ENCODE measurements at places on chromosomes 6 and 20. TPM values are rescaled to one million over a fixed set of nuclear protein-coding genes. Genes with fewer than 3 reads are reported as not detected.
A peak's percentile ranks its signal among the peaks of the same experiment; 100 is the strongest.

DNA sequence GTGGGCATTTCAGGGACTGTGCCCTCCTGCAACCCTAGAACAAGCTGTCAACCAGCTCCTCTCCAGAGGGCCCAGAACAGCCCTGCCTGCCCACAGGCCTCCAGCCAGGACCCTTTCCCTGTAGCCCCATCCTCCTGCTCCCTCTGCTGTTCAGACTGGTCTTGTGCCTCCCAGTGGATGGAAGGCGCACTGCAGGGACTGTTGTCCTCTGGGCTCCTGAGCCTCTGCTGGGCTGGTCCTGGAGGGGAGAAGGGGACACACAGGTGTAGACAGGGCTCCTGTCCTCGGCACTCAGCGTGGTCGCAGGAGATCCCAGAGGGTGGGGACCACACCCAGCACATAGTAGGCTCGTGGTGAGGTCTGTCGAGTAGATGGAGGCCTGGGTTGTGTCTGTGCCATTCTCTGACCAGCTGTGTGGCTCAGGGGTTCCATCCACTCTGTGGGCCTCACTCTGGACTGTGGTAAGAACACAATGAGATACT lies 11.5 kb downstream of the ITPR3 start:
- DNase-seq = no peak

DNA sequence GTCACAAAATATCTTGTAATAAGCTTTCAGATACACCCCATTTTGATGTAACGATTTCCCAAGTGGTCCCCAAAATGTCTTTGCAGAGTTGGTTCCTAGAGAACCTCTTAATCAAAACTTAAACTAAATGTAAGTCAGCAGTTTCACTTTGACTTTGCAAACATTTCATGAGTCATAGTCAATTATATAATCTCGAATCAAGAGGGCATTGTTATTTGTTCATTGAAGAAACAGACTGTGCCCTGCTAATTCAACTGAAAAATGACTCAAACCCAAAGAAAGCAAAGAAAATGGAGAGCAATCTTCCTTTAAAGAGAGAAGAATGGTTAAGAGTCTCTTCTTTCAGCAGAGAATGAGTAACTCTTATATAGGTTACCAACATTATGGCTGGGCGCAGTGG lies 58.3 kb downstream of the IPCEF1 start:
- no peak for DNase-seq

DNA sequence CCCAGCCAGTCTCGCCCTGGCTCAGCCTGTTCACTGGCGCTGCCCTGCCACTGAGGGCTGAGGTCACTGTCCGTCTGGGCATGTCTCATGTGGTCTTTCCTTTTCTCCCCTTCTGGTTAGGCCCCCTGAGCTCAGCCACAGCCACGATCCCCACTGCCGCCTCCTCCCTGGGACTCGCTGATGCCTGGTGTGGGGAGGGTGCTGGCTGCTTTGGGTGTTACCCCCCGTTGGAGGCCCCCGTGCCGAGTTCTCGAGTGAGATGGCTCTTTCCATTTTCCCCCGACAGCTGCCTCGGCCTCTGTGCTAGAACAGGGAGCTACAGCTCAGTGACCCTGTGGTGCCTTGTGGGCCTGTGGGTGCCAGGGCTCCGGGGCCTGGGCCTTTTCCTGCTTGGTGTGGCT lies 14.9 kb upstream of the TCFL5 start:
- no peak for DNase-seq

- DNase-seq = no peak
Measured at GRCh38 chr6:148751793-148752170, 5.0 kb downstream of the UST start.

The OOEP gene
- 0.21 TPM for polyA plus RNA-seq

DNA sequence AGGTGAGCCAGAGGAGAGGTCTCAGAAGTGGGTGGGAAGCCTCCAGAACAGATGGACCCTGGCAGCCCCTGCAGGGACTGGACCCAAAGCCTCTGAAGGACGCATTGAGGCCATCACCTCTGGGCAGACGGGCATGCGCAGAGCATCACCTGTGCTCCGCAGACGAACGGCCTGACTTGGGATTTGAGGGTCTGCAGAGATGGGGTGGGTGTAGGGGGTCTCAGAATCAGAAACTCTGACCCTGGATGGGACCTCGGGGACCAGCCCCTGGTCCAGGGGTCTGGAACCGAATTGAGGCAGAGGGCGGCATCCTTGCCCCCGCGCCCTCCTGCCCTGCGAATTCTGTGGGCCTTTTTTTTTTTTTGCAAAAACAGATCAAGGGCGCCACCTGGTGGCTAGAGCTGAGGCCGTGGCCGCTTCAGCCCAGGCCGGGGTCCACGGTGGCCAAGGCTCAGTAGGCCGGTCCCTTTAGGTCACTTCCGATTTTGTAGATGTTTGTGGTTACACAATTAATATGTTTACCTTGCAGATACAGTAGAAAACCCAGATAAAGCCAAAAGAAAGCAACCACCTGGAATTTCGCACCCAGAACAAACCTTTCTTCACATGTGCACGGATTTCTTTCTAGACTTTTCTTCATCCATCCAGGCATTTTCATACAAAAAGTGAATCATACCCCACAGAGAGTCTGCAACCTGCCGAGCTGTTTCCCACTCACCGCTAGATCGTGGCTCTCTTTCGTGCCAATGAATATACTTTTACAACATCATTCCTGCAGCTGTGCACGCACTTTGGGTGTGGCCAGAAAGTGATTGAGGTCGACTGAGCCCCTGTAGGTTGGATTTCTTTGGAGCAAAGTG lies 25.9 kb downstream of the ZBP1 start:
- DNase-seq = peak; percentile 33

The CLPSL1 gene
- not detected for polyA plus RNA-seq

DNA sequence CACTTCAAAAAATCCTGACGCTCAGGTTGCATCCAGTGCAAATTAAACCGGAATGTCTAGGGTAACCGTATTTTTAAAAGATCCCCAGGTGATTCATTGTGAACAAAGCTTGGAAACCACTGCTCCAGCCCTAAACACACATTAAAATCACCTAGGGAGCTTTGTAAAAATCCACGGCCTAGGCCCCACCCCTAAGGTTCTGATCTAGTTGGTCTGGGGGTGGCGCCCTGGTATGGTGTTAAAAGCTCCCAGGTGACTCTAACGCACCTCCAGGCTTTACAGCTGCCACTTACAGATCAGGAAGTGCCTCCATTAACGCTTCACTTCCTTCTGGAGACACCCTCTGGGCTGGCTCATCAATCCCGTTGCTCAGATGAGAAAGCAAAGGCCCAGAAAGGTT lies 92.2 kb downstream of the GRM4 start:
- no peak for DNase-seq

GRCh38 chr6:170067923-170068360 lies 222.9 kb downstream of the DLL1 start:
- peak; percentile 11 for DNase-seq

The RIPPLY2 gene
- not detected for polyA plus RNA-seq

GRCh38 chr6:149271348-149272340 lies 45.9 kb upstream of the TAB2 start:
- DNase-seq = peak; percentile 59

GRCh38 chr6:114121913-114122662 lies 151.1 kb upstream of the HDAC2 start:
- no peak for DNase-seq

GRCh38 chr20:55569084-55569483 lies 436.2 kb downstream of the CBLN4 start:
- no peak for DNase-seq

GRCh38 chr20:1423625-1424106 lies 30.8 kb upstream of the FKBP1A start:
- no peak for DNase-seq

The DEFB132 gene
- not detected for polyA plus RNA-seq

The FLRT3 gene
- 24.1 TPM for polyA plus RNA-seq

The PRSS16 gene
- 3.8 TPM for polyA plus RNA-seq

DNA sequence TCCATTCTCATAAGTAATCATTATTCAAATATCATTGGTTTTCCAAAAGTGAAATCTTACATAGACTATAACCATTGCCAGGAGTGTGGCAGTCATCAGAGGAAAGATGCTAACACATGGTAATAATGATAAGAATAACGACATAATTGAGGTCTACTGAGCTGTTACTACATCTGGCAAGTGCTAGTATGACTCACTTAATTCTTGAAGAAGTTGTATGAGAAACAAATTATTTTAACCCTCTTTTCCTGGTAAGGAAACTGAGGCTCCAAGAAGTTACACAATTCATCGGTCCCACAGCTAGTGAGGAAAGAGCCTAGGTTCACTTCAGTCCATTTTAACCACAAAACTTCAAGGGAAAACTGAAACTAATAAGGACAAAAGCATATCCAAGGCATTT lies 335.6 kb upstream of the BTBD3 start:
- no peak for DNase-seq

DNA sequence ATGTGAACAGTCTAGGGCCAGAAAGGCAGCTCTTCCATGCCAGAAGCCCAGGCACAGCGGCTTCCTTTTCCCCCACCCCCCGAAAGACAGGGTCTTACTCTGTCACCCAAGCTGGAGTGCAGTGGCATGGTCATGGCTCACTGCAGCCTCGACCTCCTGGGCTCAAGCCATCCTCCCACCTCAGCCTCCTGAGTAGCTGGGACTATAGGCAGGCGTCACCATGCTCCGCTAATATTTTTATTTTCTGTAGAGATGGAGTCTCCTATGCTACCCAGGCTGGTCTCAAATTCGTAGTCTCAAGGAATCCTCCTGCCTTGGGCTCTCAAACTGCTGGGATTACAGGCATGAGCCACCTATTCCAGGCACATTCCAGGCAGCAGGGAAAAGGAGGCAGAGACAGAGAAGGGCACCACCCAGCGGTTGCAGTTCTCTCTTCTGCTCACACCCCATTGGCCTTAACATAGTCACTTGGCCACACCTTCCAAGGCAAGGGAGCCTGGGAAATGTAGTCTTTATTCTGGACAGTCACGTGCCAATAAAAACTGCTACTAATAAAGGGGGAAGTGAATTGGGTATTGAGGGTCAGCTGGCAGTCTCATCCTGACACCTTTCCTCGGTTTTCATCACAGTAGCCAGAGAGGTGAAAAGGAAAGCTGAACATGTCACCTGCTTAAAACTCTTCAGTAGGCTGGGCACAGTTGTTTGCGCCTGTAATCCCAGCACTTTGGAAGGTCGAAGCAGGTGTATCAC lies 205.9 kb downstream of the ZMYND8 start:
- peak; percentile 36 for DNase-seq

The SNAP91 gene
- 1.5 TPM for polyA plus RNA-seq

The HLA-DQA1 gene
- 3.8 TPM for polyA plus RNA-seq

The CALHM6 gene
- polyA plus RNA-seq = 9.1 TPM

- no peak for DNase-seq
Measured at GRCh38 chr6:48280035-48280620, 169.1 kb upstream of the PTCHD4 start.

DNA sequence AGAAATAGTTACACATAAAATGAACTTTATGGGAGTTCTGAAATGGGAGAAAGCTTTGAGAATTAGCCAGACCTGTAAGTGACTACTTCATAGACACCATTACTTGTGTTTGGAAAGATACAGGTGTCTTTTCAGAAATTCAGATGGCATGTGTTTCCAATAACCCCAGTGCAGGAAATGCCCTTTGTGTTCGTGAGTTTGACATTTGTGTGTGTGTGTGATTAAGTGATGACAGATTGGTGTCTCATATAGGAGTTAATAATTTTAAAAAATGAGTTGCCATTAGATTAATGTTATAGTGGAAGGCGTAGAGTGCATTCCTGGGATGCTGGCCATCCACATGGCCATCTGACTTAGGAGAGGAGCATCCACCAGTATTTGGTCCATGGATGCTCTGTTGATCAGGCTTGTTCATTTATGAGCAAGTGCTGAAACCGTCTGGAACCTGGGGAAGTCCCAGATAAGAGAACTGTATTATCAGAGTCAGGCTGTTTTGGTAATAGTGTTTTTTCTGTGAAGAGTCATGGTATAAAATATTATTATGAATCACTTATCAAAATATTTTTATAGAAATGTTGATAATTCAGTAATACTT lies 3.1 kb downstream of the STK4 start:
- no peak for DNase-seq

- DNase-seq = no peak
Measured at GRCh38 chr6:124866040-124866439, 96.2 kb upstream of the RNF217 start.

DNA sequence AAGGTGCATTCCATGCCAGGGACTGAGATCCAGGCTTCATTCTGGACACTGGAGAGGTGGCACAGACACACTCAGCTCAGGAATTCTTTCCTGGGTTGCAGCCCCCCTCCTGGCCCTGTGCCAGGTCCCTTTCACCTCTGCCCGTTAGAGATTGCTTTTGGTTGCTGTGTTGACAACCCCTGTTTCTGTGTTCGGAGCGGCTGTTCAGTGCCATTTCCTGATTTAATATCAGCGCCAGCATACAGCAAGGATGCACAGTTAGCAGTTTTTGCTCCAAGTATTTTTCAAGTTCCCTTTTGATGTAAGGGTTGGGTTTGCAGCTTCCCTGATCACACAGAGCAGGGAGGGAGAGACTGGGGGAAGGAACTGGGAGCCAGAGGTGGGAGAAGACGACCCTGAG lies 8.5 kb upstream of the MAFB start:
- no peak for DNase-seq

The ITPA gene
- polyA plus RNA-seq = 54.7 TPM

DNA sequence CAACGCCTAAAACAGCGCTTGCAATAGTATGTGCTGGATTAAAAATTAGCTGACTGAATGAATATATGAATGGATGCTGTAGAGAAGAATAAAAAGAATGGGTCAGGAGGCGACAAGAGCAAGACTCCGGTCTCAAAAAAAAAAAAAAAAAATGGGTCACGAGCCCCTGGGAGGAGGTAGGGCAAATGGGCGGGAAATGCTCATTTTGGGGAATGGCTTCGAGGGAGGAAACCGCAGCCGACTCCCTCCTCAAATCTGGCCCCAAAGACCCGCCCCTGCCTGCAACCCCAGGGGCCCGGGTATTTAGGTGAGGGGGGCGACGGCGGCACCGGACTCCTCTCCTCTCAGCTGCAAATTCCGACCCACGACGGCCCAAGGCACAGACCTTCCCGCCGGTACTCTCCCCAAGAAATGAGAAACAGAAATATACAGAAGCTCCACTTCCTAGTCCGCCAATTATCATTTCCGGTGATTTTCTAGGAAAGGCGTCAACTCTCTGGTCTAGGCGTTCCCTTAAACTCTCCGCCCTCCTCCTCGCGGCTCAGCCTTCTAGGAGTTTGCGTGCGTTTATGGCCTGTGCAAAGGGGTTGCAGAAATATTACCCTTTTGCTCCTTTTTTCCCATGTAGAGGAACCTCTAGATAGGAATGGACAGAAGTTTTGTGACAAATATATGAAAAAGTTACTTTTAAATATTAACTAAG lies at the start of gene ZNF311:
Gene ZNF311 (minus strand): TSS at position 133 of the 703 bp plus-strand sequence. CDS start 1,361 bp downstream, outside the sequence.
- peak; percentile 62 for DNase-seq

DNA sequence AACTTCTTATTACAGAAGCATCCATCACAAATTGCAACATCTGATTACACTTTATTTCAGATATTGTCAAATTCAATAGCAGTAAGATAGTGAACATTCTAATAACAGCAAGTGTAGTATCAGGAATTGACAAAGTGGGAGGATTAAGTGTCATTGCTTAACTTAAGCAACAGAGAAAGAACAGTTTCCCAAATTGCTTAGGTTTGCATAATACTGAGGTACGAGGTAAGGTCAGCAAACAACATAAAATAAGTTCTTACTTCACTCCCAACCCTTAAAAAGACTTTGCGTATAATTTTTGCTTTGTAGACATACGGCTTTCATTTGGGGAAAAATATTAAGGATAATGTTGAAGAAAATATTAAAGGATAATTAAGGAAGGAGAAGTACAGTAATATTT lies 163.0 kb downstream of the RIMS1 start:
- no peak for DNase-seq

- no peak for DNase-seq
Measured at GRCh38 chr6:108524528-108525248, 36.0 kb upstream of the FOXO3 start.

- DNase-seq = no peak
Measured at GRCh38 chr6:163432300-163432699, 17.8 kb downstream of the QKI start.

GRCh38 chr6:25156123-25156522 lies 123.1 kb upstream of the CARMIL1 start:
- DNase-seq = no peak
